ENCODE measurements at places on chromosomes 7 and 10. TPM values are rescaled to one million over a fixed set of nuclear protein-coding genes. Genes with fewer than 3 reads are reported as not detected.

Gene BMPER
- 0.77 TPM for polyA plus RNA-seq

Gene ELFN1
- polyA plus RNA-seq, result 0.09 TPM

Gene ATP6V0A4
- polyA plus RNA-seq, result 0.10 TPM

Gene MRLN
- not detected for polyA plus RNA-seq

Gene FGFBP3
- 65.7 TPM for polyA plus RNA-seq

Gene AMZ1
- 2.0 TPM for polyA plus RNA-seq

Measured in GM23338 (cell line).